Activated CD8-positive, alpha-beta memory T cell treated with anti-CD3 and anti-CD28 coated beads, Interleukin-2, amount 50 U/mL, for 48 hours (primary cell): ENCODE measurements at places on chromosomes 11 and 22.

DNA sequence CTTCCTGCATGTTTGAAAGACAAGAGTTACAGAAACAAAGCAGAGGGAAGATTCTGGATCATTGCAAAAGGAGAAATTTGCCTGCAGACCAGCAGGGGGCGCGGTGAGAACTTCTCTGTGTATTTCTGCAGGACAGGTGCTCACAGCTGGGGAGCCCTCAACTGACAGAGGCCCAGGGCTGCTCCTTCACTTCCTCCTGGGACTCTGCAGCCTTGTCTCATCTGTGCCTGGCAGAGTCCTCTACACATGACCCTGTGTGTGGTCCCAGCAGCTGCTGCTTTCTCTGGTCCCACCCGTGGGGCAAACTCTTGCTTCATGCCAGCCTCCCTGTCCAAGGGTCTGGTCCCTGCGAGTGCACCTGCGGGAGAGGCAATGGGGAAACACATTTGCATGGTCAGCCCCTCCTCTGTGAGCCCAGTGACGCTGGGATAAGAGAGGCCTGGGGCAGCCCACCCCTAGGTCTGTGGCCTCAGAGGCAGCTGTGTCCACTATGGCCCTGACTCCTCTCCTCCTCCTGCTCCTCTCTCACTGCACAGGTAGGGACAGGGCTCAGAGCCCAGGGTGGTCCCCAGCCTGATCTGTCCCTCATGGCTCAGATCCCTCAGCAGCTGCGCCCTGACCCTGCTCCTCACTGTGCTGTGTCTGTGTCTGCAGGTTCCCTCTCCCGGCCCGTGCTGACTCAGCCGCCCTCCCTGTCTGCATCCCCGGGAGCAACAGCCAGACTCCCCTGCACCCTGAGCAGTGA, 43.2 kb upstream of the VPREB1 start:
- DNase-seq, result no peak

GRCh38 chr22:40605761-40606160, 30.8 kb downstream of the MRTFA start:
- no peak for DNase-seq

DNA sequence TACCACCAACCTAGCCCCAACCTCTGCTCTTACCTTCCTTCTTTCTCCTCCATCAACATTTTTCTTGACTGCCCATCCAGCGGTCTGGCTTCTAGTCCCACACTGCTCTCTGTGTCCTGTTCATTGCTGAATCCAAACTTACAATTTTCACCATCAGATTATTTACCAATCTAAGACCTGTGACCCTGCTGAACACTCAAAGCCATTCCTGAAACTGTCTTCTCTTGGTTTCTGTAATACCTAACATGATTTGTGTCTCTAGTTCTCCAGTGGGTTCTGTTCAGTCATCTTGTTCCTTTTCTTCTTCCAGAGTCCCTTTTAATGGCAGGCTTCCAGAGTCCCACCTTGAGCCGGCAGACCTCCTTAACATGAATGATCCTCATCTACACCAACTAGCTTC, 24.1 kb downstream of the RRAS2 start:
- no peak for DNase-seq

DNA sequence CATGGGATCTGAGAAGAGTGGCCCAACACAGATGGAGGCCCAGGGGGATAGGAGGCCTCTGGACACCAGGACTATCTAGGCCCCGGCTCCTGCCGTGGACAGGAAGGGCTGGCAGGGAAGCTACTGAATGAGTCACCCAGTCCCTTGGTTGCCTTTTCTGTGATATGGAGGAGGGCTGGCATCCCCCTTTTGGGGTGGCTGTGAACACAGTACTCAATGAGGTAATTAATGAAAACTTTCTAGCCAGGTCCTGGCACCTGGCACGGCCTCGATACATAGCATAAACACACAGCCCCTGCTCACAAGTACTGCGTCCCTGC, 163.2 kb downstream of the CHST1 start:
- no peak for DNase-seq

GRCh38 chr11:66912361-66912760, 45.8 kb downstream of the PC start:
- DNase-seq, result no peak

DNA sequence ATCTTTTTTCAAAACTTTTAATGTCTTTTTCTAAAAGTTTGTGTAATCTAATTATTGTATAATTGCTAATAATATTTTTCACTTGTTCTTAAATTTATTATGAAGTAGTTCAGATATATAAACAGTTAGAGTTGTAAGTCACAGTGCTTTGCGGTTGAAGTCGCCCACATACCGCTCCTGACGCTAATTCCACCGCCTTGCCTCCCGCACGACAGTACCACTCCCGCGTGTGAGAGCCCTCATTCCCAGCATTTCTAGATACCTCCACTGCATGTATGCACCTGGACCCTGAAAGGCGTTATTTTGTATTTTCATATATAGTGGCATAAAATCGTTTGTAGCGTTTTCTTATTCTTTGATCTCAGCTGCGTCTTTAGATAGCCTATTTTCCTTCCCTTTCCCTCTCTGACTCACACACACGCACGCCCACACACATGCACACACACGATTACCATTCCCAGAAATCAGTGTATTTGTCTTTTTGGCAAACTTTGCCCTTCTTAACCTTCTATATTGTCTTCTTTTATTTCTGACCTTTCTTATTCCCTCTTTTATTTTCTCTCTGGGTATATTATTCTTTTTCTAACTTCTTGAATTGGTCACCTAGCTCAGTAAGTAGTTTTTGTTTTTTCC, 56.4 kb upstream of the PITPNB start:
- DNase-seq, result no peak

GRCh38 chr11:88455974-88456373, 118.4 kb upstream of the CTSC start:
- no peak for DNase-seq

- DNase-seq, result no peak
Observed at GRCh38 chr22:44924098-44924497, 85.7 kb downstream of the PHF21B start.

DNA sequence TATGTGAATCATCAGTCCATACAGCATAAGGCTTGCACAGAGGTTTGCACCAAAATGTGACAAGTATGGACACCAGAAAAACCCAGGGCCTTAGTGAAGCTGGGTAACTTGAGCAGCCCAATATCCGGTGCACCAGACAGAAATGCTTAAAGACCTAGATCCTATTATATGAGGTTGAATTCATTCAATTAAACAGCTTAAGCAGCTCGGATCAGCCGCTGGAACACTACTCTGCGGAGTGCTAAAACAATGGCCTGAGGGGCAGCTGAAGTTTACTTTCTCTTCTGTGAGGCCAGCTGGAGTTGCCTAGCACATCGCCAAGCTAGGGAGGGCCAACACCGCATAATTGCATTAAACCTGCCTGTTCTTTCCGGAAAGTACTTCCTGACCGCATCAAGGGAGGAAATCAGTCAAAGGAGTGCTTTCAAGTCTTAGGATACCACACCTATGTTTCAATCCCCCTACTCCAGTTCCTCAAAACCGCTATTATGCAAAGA, 17.0 kb upstream of the FAM181B start:
- DNase-seq, result no peak

DNA sequence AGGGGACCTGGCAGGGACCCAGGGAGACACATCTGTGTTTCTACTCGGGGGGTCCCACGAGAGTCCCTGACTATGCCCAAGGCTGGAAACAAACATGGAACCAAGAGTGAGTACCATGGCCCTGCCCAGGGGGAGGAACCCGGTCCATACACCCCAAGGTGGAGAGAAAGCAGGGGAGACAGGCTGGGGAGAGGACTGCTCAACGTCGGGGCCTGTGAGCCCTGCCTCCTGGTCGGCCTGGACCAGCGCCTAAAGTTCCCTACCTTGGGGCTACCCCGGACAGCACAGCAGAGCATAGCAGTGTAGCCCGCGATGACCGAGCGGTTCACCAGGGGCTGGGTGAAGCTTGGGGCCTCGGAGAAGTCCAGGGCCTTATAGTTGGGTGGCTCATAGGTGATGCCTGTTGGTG, 20.2 kb downstream of the MYBPC3 start:
- no peak for DNase-seq

DNA sequence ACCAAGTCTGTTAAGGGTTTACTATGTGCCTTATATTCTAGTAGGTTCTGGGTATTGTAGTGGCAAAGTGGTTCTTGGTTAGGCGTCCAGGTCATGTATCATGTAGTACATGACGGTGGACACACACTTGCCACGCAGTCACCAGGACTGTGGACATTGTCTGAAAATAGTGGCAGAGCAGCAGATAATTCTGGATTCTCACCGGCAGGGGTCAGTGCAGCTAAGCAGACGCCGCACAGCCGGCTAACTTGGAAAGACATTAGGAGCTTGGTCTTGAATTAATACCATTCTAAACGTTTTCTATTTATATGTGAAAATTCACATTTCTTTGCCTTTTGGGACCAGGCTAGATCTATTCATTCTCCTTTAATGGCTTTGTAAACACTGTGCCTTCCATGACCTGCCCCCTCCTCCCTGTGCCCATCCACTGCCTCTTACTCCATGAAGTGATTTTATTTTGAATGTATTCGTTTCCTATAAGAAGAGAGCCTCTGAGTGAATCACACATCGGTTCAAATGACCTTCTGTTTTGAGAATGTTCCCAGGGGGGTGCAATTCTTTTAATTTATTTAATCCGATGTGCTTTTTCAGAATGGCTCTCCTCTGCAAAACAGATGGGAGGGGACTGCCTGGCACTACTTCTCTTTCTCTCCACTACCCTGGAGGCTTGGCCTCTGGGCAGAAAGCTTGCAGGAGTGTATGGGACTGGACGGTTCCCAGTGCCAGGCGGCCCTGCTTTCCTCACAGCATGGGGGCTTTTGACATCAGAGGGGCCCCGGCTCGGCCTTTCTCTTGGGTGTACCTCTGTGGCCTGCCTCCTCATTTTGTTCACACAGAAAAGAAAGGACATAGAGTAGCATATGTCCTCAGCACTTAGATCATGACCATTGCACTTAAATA, 378.0 kb downstream of the NTM start:
- peak; percentile 63 for DNase-seq

- no peak for DNase-seq
Observed at GRCh38 chr11:107043242-107044006, 25.1 kb upstream of the GUCY1A2 start.

DNA sequence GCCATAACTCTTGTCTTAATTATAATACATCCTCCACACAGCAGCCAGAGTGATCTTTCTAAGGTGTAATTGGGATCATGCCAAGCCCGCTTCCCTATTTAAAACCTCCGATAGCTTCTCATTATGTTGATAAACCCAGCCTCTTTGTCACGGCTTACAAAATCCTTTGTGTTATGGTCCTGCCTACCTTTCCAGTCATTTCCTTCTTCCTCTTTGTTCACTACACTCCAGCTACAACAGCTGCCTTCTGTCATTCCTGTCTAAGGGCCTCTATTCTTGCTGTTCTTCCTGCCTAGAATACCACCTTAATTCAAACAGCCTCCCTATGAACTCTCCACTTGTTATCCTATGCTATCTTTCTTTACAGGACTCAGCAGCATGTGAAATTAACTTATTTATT, 70.6 kb upstream of the CAPRIN1 start:
- DNase-seq, result no peak

GRCh38 chr11:100716838-100717237, 29.8 kb downstream of the ARHGAP42 start:
- DNase-seq, result no peak
